Activated CD4-positive, alpha-beta memory T cell treated with anti-CD3 and anti-CD28 coated beads for 36 hours (primary cell): ENCODE measurements at places on chromosomes 5 and 9. TPM values are rescaled to one million over a fixed set of nuclear protein-coding genes. Genes with fewer than 3 reads are reported as not detected.

- H3K4me3 ChIP-seq: no peak overlapping the region
- DNase-seq: no peak
- no peaks in the 10 kb centered on the region for H3K36me3 ChIP-seq
- no peaks in the 10 kb centered on the region for H3K4me1 ChIP-seq
- no peak overlapping the region for H3K27ac ChIP-seq
Observed at GRCh38 chr9:117290856-117291622, 123.8 kb downstream of the ASTN2 start.

- no peaks in the 10 kb centered on the region for H3K36me3 ChIP-seq
- H3K4me3 ChIP-seq: no peak overlapping the region
- no peak for DNase-seq
- no peaks in the 10 kb centered on the region for H3K4me1 ChIP-seq
- H3K27me3 ChIP-seq: no peaks in the 10 kb centered on the region
Observed at GRCh38 chr9:110828264-110828663, 159.7 kb downstream of the MUSK start.

DNA sequence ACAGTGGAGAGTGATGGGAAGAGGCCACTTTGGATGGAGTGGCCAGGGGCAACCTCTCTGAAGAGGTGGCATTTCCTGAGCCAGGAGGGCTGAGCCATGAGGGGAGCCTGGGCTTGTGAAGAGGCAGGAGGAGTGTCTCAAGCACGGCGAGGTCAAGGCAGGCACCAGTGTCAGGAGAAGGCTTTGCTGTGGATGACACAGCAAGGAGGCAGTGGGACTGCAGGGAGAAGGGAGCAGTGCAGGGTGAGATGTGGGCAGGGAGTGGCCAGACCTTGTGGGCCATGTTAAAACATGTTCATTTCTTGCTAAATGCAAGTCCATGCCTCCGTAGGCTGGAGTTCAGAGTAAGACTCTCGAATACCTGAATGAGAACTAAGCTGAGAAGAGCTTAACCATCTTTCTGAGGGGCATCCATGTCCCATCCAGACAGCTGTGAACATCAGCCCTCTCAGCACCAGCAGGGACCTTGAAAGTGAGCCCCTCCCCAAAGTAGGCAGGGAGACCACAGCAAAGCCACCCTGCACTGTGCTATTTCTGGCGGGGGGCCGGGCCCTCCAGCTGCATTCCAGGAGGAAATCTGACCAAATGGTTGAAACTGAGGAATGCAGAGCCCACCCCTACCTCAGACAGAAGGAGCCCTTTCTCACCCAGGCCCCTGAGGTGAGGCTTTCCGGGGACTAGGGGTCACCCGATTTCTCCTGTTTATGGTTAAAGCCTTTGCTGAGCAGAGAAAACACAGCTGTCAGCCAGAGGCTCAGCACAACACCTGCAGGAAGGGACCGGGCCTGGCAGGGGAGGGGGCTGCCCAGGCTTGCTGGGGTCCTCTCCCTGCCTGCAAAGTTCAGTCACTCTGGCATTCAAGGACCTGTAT lies 16.1 kb upstream of the ARSI start:
- no peaks in the 10 kb centered on the region for H3K27me3 ChIP-seq
- no peak overlapping the region for H3K27ac ChIP-seq
- DNase-seq: no peak
- no peaks in the 10 kb centered on the region for H3K36me3 ChIP-seq
- H3K4me1 ChIP-seq: peaks cover 4% of the 10 kb centered on the region
- H3K4me3 ChIP-seq: no peak overlapping the region

DNA sequence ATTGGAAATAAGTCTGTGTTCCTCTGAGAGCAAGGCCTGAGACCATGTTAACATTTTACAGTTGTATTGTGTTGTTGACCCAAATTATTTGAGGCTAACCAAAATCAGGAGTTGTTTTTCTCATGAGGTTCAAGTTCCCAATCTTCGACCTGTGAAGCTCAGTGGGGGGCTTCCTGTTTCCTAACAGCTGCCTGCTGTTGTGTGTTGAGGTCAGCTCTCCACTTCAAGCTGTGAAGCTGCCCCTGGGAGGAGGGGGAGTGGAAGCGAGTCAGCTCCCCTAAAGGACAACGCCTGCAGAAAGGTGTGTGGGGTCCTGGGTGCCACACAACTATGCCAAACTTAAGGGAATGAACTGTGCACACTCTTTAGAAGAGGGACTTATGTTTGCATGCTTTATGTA lies 295.5 kb downstream of the IRX1 start:
- H3K36me3 ChIP-seq: no peaks in the 10 kb centered on the region
- H3K4me3 ChIP-seq: no peak overlapping the region
- no peak overlapping the region for H3K27ac ChIP-seq
- no peaks in the 10 kb centered on the region for H3K4me1 ChIP-seq

The KLF4 gene
- total RNA-seq: 0.75 TPM

The CD274 gene
- total RNA-seq: 32.4 TPM
